CD4-positive, alpha-beta T cell (primary cell): ENCODE measurements at places on chromosomes 4 and X. TPM values are rescaled to one million over a fixed set of nuclear protein-coding genes. Genes with fewer than 3 reads are reported as not detected.
A peak's percentile ranks its signal among the peaks of the same experiment; 100 is the strongest.

The GPR143 gene
- not detected for total RNA-seq

DNA sequence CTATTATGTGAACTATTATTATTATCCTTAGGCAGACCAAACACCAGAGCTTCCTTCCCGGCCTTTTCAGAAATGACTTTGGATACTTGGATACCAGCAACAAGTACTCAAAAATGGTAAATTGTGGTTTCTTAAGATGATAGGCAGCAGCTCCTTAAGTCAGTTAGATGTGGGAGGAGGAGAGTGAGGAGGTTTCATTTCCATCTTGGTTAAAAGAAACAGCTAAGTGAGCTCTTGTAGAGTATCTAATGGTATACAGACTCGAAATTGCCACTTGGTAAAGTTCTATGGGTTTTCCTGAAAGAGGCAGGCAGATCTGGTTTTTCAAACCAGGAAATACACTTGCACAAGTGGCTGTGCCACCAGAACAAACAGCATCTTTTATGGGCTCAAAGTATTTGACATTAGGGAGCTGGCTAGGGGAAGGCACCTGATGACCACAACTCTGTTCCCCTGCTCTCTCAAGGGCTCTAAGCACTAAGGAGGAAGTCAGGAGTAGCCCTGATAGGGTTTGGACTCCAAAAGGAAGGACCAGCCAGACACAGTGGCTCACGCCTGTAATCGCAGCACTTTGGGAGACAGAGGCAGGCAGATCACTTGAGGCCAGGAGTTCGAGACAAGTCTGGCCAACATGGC is 130.9 kb downstream of the TMEM164 start:
- DNase-seq, result no peak

GRCh38 chrX:88397551-88397950 is 349.5 kb upstream of the CPXCR1 start:
- DNase-seq, result no peak

DNA sequence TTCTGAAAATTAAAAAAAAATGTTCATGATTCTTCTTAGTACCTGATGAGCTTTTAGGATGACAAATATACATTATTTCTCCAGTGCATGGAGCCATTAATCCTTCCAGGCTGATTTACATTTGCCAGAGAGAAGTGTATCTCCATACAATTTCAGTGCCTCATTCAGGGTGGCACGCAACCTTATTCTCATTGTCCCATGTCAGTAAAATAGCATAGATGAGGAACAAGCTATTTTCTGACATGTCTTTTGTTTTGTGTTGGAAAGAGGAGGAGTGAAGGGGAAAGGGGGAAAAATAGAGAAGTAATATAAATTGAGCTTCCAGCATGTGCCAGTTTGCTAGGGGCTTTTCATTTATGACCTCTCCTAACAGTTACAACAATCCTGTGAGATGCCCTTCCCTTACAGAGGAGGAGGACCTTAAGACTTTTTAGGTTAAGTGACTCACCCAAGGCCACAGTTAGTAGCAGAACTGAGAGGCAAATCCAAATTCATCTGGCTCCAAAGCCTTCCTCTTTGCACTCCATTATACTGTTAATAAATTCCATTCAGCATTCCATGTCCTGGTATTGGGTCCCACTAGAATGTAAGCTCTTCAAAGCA is 274.8 kb upstream of the GPC4 start:
- DNase-seq, result no peak

DNA sequence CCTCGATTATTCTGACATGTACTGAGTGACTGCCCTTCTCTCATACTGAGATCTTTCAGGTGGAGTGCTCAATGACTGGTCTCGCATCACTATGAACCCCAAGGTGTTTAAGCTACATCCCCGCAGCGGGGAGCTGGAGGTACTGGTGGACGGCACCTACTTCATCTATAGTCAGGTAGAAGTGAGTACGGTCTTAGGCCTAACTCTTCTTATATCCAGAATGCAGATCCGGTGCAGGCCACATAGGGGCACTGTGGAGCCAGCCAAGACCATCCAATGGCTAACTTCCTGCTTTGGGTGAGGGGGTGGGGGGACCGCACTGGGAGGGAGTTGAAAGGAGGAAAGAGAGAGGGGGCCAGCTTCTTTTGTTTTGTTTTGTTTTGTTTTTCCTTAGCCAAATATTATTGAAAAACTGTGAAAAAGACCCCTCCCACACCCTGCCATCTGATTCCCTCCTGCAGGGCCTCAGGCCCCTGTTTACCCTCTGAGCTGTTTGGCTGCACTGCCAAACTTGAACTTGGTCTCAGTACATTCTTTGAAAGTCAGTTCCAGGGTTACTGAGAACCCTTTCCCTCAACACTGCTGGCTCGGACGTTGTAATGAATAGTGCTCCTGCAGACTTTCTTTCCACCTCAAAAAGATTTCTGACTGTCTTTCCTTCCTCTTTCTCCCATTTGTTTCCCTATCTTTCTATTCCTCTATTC is 16.2 kb downstream of the AWAT2 start:
- DNase-seq, result peak; percentile 26

DNA sequence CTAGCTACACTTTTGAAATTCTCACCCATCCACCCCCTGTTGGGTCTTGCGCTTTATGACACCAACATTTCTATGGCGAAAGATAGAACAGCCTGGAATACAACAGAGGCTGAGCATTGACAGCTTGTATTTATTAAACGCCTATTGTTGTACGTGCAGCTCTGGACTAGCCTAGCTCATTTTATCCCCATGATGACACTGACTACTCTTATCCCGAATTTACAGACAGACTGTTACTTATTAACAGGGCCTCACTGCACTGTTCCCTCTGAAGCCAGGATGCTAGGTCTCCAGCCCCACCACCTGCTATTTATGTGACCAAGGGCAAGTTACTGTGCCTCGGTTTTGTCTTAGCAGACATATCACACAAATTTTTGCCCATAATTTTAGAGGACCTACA is 1.0 kb upstream of the RFC1 start:
- no peak for DNase-seq

DNA sequence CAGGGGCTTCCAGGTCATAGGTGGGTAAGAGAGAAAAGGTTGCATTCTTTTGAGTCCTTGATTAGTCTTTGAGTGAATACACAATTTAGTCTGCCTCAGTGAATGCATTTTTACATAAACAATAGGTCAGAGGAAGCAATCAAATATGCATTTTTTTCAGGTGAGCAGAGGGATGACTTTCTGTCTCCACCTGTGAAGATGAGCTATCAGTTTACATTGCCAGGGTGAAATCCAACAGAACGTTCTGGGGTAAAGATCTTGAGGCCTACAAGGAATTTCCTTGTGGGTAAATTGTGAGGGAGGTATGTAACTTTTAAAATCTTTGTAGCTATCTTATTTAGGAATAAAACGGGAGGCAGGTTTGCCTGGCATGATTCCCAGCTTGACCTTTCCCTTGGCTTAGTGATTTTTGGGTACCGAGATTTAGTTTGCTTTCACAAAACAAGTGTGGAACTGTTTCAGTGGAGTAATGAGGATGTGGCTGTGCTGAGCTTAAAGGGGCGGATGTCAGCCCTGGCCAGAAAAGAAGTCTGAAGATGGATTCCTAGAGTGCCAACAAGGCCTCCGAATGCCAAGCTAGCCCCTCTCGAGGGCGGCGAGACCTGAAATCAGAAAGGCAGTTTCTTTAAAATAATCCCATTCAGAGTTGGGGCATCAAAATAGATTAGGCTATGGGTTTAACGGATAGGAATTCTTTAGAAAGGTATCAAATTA is 29.5 kb downstream of the TMEM131L start:
- no peak for DNase-seq

The IL21 gene
- total RNA-seq, result 0.08 TPM

The MAGEC3 gene
- not detected for total RNA-seq

GRCh38 chr4:128468123-128468989 is 180.7 kb upstream of the PGRMC2 start:
- no peak for DNase-seq

The CT55 gene
- not detected for total RNA-seq

GRCh38 chrX:129667412-129667811 is 12.7 kb upstream of the APLN start:
- DNase-seq, result no peak

DNA sequence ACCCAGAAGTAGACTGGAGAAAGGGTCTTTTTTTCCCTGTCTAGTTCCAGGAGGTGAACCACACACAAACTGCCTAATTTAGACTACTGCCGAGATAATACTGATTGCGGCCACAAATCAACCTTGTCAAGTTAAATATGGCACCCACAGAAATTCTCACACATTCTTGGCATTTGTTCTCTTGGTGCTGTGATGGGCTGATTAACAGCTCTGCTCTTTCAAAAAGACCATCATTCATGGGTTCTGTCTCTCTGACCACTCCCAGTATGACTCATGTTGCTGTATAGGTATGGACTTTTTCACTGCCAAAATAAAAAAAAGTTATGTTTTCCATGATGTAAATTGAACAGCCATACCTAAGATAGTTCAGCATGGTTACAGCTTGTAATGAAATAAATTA is 1003.5 kb upstream of the LCORL start:
- no peak for DNase-seq

The TREX2 gene
- total RNA-seq, result 1.4 TPM

The CTAG2 gene
- not detected for total RNA-seq

The BEND2 gene
- total RNA-seq, result not detected

DNA sequence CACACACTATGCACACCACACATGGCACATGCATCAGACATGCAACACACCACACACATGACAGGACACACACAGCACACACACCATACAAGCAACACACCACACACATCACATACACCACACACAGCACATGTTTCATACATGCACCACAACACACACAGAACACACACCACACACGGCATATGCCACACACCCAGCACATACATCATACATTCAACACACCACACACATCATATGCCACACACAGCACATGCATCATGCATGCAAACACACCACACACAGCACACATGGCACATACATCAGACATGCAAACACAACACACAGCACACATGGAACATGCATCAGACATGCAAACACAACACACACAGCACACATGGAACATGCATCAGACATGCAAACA is 80.7 kb upstream of the LRPAP1 start:
- no peak for DNase-seq

DNA sequence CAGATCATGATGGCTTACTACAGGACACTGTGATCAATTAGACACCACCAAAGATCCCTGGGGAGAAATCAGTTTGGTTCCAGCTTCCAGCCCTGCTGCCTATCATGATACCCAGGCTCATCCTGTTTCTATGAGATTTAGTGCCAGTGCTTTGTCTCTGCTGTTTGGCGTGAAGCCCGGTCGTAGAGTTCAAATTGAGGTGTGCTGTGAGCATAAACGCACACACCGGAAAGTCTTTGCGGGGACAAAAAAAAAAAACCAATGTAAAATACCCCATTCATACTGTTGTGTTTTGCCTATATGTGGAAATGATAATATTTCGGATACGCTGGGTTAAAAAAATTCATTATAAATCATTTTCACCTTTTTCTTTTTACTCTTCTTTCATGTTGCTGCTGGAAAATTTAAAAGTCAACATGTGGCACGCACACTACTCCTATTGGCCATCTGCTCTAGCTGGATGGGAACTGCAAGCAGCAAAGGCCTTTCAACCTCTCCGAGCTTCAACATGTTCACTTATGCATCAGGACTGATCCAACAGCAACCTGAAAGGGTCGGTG is 607 bp upstream of the DKC1 start:
- no peak for DNase-seq

The CENPVL1 gene
- total RNA-seq, result not detected

DNA sequence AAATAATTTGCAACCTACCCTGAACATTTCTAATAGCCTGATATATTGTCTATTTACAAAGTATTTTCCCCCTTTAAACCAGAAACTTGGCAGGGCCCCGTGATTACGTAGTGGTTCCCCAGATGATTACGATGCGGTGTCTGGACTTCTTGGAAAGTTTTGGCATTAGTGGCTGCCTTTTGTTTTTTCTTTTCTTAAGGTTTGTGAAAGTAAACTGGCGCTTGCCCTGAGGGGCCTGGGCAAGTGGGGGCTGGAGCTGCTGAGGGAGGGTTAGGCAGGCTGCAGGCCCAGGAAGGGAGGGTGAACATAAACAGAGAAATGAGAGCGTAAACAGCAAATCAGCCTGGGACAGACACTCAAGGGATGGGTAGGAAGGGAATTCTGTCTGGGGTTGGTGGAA is 123.6 kb upstream of the MSX1 start:
- DNase-seq, result no peak

The RHOXF1 gene
- total RNA-seq, result 0.45 TPM

DNA sequence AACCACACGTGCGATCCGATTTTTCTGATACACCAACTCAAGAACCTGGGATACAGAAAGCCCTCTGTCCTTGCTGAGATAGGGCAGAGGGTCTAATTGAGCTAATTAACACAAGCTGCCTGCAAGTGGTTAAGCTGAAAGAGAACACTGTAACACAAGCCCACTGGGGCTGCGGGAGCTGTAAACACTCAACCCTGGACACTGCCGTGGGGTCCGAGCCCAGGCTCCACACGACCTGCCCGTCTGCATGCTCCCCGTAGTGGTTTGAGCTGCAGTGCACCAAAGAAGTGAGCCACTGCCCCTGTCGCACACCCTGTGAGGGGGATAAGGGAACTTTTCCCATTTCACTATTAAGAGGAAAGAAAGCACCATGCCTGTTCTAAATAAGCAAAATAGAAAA is 54.6 kb downstream of the SPANXN3 start:
- DNase-seq, result no peak

The GPR34 gene
- total RNA-seq, result not detected

GRCh38 chr4:139184129-139184528 is 7.1 kb upstream of the ELF2 start:
- DNase-seq, result peak; percentile 20

DNA sequence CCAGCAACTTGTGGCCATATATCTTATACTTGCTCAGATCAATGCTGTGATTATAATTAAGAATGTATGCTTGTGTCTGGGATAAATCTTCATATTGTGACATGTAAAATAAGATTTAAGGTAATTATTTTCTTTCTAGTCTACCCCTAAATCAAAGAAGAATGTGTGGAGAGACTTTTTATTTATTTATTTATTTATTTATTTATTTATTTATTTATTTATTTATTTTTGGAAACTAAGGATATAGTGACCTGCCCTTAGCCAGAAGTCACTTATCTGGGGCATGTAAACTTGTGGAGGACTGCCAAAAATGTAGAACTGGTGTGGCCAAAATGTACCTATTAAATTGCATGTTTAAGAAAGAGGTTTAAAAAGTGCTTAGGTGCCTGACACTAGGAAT is 144.3 kb downstream of the BEND2 start:
- no peak for DNase-seq

The UGT2A1 gene
- total RNA-seq, result not detected

DNA sequence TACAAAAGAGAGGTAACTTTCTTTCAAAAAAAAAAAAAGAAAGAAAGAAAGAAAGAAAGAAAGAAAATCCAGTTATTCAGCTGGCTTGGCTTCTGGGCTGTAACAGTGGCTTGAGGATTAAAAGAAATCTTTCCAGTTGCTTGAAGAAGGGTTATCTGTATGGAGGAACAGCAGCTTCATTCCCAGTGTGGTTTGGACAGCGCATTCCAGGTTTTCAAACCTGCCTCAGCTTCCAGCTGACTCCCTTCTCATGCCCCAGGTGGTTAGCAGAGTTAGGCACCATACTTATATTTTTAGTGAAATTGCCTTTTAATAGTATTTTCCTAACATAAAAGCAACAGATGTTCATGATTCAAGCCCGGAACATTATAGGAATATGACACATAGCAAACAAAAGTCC is 48.6 kb downstream of the TMEM164 start:
- DNase-seq, result no peak

The ADH1C gene
- not detected for total RNA-seq
